ENCODE measurements at places on chromosomes 2 and 18.

DNA sequence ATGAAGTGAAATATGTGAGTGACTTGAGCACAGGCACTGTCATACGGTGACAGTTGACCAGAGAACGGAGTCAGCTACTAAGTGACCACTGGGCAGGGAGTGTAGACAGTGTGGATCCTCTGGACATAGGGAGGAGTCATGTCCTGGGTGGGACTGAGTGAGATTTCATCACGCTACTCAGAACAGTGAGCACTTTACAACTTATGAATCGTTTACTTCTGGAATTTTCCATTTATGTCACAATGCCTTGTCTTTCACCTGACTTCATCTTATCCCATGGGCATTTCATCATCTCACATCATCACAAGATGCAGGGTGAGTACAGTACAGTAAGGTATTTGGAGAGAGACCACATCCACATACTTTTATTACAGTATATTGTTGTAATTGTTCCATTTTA is 29.0 kb downstream of the PTPRM start:
- H3K27me3 ChIP-seq: no peaks in the 10 kb centered on the region
- ATAC-seq: no peak
- no peak overlapping the region for H3K4me3 ChIP-seq
- no peaks in the 10 kb centered on the region for H3K4me1 ChIP-seq
- no peaks in the 10 kb centered on the region for H3K36me3 ChIP-seq

- ATAC-seq: peak; percentile 24
- H3K27me3 ChIP-seq: peaks cover 39% of the 10 kb centered on the region
- H3K4me3 ChIP-seq: no peak overlapping the region
- H3K36me3 ChIP-seq: no peaks in the 10 kb centered on the region
Observed at GRCh38 chr2:156892467-156893281, 364.8 kb upstream of the GALNT5 start.

DNA sequence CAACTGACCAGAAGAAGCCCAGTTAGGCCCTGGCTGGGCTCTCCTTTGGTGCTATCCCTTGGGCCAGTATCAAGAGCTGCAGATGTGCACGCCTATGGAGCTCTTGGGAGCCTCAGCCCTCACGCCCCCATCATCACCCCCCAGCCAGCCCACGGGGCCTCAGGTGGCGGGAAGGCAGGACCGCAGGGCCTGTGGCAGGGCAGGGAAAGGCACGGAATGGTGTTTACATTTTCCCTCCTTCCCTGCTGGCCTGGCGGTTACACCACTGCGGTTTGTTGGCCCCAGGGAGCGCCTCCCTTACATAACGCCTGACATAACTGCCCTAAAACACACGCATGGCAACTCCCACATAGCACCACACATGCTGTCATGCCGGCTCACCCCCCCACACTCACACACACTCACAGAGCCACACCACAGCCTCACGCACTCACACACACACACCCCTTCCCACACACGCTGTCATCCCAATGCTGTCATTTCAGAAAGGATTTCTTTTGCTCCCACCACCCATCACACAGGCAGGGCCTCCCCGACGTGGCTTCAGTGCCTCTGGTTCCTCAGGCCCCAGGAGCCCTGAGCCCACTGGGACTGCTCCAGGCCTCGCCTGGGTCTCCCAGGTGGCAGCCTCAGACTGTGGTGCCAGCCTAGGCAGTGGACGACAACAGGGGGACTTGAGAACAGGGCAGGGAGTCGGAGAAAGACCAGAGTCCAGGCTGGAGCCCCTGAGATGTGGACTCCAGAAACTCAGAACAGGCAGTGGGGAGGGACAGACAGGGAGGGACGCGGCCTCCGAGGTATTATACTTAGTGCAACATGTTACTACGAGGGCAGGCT is 15.7 kb downstream of the ZFP36L2 start:
- peaks cover 9% of the 10 kb centered on the region for H3K4me1 ChIP-seq
- peak; percentile 35 for ATAC-seq
- H3K27me3 ChIP-seq: no peaks in the 10 kb centered on the region
- H3K36me3 ChIP-seq: no peaks in the 10 kb centered on the region
- H3K4me3 ChIP-seq: no peak overlapping the region

- peaks cover 6% of the 10 kb centered on the region for H3K4me1 ChIP-seq
- no peaks in the 10 kb centered on the region for H3K36me3 ChIP-seq
- no peak overlapping the region for H3K4me3 ChIP-seq
- H3K27ac ChIP-seq: no peak overlapping the region
- H3K27me3 ChIP-seq: no peaks in the 10 kb centered on the region
Observed at GRCh38 chr2:38190542-38191218, 114.7 kb upstream of the CYP1B1 start.

GRCh38 chr18:62944454-62944853 is 229.1 kb downstream of the PHLPP1 start:
- H3K27me3 ChIP-seq: no peaks in the 10 kb centered on the region
- no peak for ATAC-seq
- peaks cover 13% of the 10 kb centered on the region for H3K36me3 ChIP-seq
- no peaks in the 10 kb centered on the region for H3K4me1 ChIP-seq
- no peak overlapping the region for H3K27ac ChIP-seq
- H3K4me3 ChIP-seq: no peak overlapping the region
